Fibroblast of skin of abdomen (primary cell): ENCODE measurements at places on chromosomes 5 and 9.

- DNase-seq, result no peak
Measured at GRCh38 chr5:63097286-63097685, 518.7 kb downstream of the LRRC70 start.

GRCh38 chr5:146213210-146213826, 9.9 kb downstream of the RBM27 start:
- DNase-seq, result peak; percentile 8

GRCh38 chr5:55681301-55681700, 30.8 kb downstream of the SLC38A9 start:
- DNase-seq, result no peak

DNA sequence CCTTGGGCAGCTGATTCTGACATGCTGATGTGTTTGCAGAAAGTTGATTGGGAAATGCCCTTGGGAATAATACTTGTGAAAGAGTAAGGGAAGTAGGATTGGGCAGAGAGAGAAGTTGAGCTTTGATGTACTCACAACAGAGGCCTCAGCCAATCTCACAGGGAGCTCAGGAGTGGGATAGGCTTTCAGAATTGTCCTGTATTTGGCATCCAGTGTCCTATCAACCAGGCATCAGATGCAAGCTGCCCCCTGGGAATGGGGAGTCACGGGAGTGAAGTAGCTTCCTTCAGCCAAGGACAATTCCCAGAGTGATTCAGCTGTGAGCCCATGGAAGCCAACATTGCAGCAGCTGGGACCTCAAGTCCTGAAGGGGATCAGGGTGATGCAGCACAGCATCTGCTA, 39.6 kb downstream of the DMAC1 start:
- peak; percentile 19 for DNase-seq

- no peak for DNase-seq
Measured at GRCh38 chr5:39009981-39010380, 64.2 kb downstream of the RICTOR start.

GRCh38 chr5:4772591-4772990, 367.5 kb upstream of the ADAMTS16 start:
- no peak for DNase-seq

- no peak for DNase-seq
Measured at GRCh38 chr9:4768681-4769080, 24.1 kb upstream of the RCL1 start.

DNA sequence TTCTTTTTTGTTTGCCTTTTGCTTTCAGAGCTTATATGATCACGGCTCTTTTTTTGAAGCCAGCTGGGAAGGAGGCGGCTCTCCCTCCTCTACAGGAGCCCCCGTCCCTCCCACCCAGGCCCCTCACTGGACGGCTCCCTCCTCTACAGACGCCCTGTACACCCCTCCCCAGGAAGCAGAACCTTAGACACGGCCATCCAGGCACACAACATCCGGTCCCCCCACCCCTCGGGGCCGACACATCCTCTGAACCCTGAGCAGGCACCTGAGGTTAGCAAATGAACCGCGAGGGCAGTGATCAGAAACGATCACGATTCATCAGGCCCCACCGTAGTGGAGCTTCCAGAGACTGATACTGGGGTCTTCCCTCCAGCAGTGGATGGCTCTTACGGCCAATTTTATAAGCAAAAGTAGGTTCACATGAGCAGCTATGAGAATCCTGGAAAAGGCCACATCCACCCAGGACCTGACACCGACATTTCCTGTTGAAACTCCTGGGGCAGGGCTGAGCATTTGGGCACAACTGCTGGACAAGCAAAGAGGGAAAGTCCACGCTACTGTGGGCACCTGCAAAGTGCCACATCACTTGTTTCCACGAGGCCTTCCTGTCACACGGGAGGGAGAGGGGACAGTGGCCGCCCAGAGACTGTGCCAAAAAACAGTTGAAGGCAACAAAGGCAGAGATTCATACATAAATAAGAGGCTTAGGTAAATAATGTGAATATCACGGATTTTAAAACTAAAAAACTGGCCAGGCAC, 78.9 kb downstream of the SEMA4D start:
- no peak for DNase-seq

DNA sequence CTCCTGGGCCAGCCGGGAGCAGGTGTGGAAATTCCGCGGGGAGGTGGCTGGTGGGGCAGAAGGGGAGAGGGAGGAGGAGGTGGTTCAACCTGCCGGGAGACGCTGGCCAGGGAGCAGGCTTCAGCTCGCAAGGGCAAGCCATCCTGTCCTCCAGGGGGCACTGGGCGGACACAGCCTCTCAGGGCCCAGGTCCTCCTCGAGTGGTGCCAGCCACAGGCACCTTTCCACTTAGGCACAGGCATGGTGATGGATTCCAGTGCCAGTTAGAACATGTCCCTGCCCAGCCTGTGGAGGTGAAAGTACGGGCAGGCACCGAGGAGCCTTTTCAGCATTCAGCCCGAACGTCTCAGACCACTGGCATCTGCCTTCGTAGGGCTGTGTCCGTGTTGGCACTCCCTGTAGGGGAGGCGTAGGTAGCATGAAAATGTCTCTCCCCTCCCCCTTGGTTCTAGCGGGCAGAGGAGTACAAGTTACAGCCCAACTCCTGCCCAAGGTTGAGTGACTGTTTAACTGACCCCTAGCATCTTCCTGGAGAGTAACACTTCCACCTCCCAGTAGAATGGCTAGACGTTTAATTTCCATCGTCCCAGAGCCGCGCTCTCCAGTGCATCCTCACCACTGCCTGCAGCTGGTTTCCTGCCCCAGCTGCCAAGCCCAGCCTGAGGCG, 48.9 kb downstream of the DAB2IP start:
- DNase-seq, result no peak
